ENCODE measurements at places on chromosomes 5 and 9.

GRCh38 chr9:105437704-105438103, 10.1 kb upstream of the FSD1L start:
- no peak for DNase-seq

DNA sequence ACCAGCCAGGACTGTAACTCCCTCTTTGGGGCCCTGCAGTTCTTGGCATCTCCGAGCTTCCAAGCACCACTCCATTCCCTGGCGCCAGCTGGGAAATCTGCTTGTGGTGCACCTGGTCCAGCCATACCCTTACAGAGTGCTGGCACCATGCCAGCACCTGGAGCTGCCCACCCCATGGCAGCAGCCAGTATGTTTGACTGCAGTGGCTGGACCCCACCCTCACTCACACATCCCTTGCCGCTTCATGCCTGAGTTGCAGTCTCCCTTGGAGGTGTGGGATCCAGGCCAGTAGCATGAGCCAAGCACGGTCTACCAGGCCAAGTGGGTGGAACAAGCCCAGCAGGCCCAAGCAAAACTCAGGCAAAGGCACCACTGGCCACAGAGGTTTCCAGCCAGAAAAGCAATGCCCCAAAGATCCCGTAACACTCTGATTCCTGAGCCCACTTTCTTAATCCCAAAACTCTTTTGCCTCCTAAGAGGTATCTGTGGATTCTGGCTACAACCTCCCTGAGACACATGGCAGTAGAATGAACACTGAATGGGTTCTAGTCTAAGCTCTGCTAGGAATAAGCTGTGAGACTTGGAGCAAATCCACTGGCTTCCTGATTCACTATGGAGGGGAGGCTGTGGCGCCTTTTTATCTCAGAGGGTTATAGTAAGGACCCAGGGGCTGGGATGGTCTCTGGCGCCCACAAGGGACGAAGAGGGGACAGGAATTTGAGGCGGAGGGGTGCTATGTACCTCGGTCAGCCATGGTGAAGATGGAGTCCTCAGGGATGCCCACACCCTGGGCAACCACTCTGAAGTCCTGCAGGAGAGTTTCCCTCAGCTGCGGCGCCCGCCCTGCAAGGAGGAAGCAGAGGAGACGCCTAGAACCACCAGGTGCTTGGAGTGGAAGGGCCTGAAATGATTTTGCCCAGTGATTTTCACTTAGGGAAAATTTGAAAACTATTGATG, 5.6 kb downstream of the AMBP start:
- DNase-seq, result no peak

DNA sequence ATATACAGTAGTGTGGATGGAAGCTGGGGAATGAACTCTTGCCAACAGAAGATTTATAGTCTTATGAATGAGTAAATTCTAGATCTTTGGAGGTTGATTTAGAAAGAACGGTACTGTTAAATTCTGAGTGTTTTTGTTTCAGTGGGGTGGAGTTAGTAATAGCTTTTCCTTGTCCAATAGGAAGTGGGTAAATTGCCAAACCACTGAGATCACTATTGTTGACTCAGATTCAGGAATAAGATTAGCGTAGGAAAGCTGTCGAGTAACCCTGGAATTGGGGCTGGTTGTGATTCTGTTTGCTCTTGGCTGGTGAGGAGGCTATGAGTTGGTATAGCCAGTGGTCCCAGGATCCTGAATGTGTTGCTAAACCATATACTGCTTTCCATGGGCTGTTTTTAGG, 155.6 kb downstream of the ARHGAP26 start:
- DNase-seq, result no peak

DNA sequence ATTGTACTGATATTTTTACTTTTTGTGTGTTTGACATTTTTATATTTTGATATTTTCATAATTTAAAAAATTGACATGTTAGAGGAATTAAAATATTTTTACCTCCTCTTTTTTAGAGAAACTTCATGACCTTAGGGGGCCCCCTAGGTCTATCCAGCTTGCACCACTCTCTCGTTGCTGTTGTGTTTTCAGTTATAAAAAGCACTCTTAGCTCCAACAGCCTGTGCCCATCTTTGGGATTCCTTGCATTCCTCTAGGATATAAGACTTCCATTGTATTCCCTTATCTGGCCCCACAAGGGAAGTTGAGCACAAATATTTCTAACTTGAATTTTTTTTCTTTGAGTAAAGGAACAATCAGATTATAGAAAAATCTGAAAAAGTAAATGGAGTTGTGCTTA, 245.3 kb downstream of the SH3GL2 start:
- no peak for DNase-seq

GRCh38 chr5:67085616-67086015, 111.0 kb downstream of the CD180 start:
- DNase-seq, result no peak

- DNase-seq, result no peak
Measured at GRCh38 chr5:6849316-6850105, 136.3 kb downstream of the TENT4A start.

DNA sequence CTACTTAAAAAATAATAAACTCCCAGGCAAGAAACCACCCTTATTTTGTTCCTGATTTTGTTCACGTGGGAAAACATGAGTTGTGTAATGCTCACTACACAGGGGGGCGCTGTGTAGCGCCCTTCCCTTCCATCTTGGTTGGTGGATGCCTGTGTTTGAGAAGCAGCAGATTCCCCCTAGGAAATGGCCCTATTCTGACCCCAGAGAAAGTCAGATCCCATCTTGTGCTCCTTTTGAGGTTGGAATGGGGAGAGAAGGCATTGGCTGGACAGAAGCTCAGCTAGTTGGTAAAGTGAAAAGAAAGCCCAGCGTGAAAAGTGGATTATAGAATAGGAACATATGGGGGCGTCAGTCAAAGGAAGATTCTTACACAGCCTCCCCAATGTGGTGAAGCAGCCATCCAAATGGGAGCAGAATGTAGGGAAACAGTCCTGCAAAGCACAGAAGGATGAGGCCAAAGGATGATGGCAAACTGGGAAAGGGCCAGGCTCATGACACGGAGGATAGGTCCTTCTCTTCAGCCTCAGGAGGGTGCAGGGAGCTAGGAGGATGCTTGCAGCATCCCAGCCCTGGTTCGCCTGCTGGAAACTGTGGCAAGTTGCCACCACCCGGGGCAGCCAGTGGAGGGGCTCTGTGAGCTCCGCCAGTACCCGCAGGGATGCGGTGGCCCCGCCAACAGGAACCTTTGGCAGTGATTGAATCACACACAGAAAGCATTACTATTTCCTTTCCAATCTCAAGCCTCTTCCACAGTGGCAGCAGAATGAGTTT, 314.2 kb upstream of the DAP start:
- no peak for DNase-seq

GRCh38 chr5:32713770-32714381, 2.8 kb downstream of the NPR3 start:
- no peak for DNase-seq

- DNase-seq, result no peak
Measured at GRCh38 chr5:117496801-117497200, 922.2 kb upstream of the SEMA6A start.

- DNase-seq, result no peak
Measured at GRCh38 chr9:19799784-19800183, 10.9 kb upstream of the SLC24A2 start.

- no peak for DNase-seq
Measured at GRCh38 chr9:124217836-124218437, 39.8 kb upstream of the NEK6 start.

- no peak for DNase-seq
Measured at GRCh38 chr5:169933616-169934015, 46.7 kb downstream of the INSYN2B start.

DNA sequence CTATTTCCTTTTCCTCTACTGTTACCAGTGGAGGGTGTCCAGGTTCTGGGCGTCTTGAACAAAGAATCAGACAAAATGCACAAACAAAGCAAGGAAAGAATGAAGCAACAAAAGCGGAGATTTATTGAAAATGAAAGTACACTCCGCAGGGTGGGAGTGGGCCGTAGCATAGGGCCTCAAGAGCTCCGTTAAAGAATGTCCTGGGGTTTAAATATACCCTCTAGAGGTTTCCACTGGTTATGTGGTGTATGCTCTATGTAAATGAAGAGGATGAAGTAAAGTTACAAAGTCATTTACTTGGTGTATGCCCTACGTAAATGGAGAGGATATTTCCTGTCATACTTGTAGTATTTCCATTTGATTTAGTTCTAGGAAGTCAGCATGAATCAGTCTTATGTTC, 113.5 kb upstream of the MRPS30 start:
- DNase-seq, result no peak

DNA sequence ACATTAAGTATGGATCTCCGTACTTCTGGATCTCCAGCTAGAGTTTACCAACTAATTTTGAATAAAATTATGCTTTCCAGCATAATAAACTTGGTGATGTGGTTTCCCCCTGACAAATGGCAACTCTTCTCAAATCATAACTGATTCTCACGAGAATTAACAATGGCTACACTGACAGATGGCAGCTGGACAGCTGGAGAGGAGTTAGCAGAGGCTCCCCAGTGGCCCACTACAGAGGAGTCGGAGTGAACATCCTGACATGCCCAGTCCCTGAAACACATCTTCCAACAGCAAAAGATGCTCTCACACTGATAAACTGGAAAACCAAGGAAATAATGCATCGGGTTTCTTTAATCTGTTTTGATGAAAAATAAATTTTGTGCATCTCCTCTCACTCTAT, 239.6 kb downstream of the MAN2A1 start:
- no peak for DNase-seq

- DNase-seq, result no peak
Measured at GRCh38 chr5:119370486-119370885, 14.7 kb downstream of the TNFAIP8 start.

- DNase-seq, result no peak
Measured at GRCh38 chr9:76153902-76154629, 240.2 kb downstream of the RFK start.

DNA sequence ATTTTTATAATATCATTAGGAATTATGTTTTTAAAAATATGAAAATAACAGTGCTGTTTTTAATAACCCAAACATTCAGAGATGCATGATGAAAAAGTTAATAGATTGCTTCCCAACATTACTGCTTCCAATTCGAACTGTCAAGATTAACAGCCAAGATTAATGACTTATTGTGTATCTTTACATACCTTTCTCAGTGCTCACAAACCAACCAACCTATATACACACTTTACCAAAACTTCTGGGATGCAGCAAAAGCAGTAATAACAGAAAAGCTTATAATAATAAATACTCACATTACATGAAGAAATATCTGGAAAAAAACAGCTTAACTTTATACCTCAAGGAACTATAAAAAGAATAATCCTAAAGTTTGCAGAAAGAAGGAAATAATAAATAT, 82.1 kb downstream of the TMEM232 start:
- no peak for DNase-seq

DNA sequence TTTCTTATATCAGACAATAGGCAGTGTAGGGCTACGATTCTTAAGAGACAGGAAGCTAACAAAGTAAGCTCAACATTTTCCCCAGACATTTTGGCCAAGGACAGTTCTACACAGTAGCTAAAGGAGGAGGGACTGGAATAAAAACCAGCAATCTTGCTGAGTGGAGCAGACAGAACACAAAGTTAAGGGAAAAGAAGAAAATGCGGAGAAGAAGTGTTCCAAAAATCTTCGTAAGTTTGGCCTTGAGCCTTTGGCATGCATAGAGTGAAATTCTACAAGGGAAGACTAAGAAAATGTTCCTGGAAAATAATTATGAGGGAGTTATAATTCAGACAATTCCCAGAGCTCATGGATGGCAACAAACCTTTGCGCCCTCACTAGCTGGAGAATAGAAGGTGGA, 748.0 kb upstream of the CTNND2 start:
- no peak for DNase-seq

DNA sequence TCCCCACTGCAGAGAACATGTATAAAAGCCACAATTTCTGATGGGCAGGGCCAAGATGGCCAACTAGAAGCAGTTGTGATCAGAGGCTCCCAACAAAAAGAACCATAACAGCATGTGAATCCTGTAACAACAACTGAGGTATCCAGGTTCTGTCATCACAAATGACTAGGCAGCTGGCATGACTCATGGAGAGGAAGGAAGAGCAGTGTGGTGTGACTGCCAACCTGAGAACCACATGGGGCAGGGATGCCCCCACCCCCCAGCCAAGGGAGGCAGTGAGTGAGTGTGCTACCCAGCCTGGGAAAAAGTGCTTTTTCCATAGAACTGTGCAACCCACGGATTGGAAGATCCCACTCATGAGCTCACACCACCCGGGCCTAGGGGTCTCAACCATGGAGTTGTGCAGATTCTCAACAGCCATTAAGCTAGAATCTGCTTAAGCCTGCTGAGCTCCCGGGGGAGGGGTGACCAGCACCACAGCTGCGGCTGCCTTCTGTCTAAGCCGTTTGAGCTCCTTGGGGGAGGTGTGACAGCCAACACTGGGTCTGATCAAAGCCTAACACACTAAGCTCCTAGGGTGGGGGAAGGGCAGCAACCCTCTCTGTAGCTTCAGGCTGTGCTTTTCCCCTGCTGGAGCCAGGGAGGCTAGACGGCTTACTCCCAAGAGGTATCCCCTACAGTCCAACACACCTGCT, 80.1 kb upstream of the DMAC1 start:
- DNase-seq, result no peak

DNA sequence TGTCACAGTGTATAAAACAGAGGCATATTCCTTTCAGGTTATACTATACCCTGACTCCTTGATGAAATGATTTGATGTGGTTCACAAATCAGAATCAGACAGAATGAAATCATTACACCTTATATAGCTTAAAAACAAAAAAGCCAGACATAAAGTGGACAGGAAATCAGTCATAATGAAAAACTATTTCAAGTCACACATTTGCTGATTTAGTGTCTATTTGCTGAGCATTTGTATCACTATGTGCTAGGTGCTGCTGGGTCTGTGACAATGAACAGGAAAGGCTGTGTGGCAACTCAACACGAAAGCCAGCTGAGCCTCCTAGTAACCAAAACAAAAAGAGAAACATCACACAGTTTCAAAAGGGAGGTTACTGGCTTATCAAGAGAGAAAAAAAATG, 194.0 kb downstream of the EFNA5 start:
- no peak for DNase-seq

- no peak for DNase-seq
Measured at GRCh38 chr9:93315118-93315517, 131.2 kb downstream of the WNK2 start.

- peak; percentile 36 for DNase-seq
Measured at GRCh38 chr5:91311697-91312501, 71.2 kb downstream of the ARRDC3 start.

- no peak for DNase-seq
Measured at GRCh38 chr5:68067976-68068603, 147.5 kb upstream of the PIK3R1 start.
